Suprapubic skin (tissue), 4 donors: ENCODE measurements at places on chromosomes 4 and X. TPM values are rescaled to one million over a fixed set of nuclear protein-coding genes. Genes with fewer than 3 reads are reported as not detected.

ZCCHC12 gene
- total RNA-seq, result not detected

- no peaks in the 10 kb centered on the region for H3K27me3 ChIP-seq
- H3K36me3 ChIP-seq, result no peaks in the 10 kb centered on the region
- no peak overlapping the region for H3K27ac ChIP-seq
- no peak overlapping the region for H3K4me3 ChIP-seq
Observed at GRCh38 chr4:123363729-123364128, 32.9 kb upstream of the SPRY1 start.

- H3K27ac ChIP-seq, result peak overlapping the region; percentile 73
- H3K4me3 ChIP-seq, result no peak overlapping the region
- no peaks in the 10 kb centered on the region for H3K36me3 ChIP-seq
- DNase-seq, result no peak
Observed at GRCh38 chrX:69027181-69028005, 137.9 kb downstream of the PJA1 start.

DNA sequence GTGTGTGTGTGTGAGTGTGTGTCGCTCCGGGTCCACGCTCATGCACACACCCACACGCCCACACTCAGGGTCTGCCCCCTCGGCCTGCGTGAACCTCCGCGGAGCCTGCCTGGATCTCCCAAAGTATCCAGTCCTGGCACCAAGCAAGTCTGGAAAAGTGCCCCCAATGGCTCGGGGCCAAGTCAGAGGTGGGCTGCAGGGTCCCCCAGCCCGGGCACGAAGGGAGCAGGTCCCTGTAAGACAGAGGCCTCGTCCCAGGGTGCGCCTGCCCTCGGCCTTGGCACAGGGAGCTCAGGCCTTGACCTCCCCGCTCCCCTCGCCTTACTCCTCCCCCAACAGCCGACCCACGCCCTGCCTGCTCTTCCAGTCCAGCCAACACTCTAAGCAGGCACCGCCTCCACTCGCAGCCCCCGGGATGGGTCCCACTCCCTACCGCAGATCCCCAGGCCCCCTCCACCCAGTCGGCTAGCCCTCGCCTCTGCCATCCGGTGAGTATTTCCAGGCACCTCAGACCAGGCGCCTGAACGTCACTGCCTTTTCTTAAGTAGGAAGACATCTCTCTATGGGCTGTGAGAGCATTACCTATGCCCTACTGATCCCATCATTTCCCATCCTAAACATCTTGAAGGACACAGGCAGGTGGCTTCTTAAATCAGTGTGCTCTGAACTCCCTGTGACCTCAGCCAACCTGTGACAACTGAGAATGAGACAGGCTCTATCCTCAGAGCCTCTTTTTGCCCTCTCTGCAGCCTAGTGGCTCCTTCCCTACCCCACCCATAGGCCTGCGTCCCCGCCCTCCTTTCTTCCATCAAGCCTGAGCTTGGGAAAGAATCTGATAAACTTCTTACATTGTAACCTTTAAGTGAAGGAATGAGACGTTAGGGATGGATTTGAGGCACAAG, 704 bp downstream of the FAM114A1 start:
- no peaks in the 10 kb centered on the region for H3K27me3 ChIP-seq
- peaks cover 52% of the 10 kb centered on the region for H3K4me1 ChIP-seq
- H3K27ac ChIP-seq, result peak overlapping the region; percentile 90
- peak overlapping the region; percentile 61 for H3K4me3 ChIP-seq
- DNase-seq, result no peak

GRCh38 chr4:815464-816146, 10.3 kb downstream of the CPLX1 start:
- H3K4me1 ChIP-seq, result no peaks in the 10 kb centered on the region
- no peak overlapping the region for H3K4me3 ChIP-seq
- no peak overlapping the region for H3K27ac ChIP-seq
- no peaks in the 10 kb centered on the region for H3K36me3 ChIP-seq
- DNase-seq, result no peak
